Forelimb muscle (tissue), 1 donor: ENCODE measurements at places on chromosomes 7 and 10. TPM values are rescaled to one million over a fixed set of nuclear protein-coding genes. Genes with fewer than 3 reads are reported as not detected.

LRIT1 gene
- polyA plus RNA-seq, result not detected

GRCh38 chr7:122556873-122557542, 141.9 kb downstream of the RNF133 start:
- DNase-seq, result no peak

GRCh38 chr7:69430384-69431021, 167.8 kb upstream of the AUTS2 start:
- DNase-seq, result no peak

C10orf62 gene
- polyA plus RNA-seq, result 0.11 TPM

ALOX5 gene
- polyA plus RNA-seq, result 1.1 TPM

- DNase-seq, result no peak
Observed at GRCh38 chr7:118731854-118732253, 507.4 kb downstream of the ANKRD7 start.

DNA sequence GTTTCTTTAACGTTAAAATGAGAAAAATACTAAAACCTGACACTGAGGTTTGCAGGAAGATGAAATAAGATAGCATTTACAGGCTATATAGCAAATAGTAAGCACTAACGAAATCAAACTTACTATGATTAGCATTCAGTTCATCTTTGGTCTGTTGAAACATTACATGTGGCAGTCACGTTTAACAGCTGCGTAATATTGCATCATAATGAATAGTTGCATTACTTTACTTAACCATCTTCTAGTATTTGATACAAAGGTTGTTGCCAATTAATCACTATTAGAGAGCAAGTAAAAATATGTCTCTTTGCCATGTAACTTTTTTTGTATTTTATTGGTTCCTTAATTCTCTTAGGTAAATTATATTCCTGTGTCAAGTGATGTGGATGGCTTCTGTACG, 131.8 kb upstream of the GHITM start:
- DNase-seq, result no peak

DUSP5 gene
- polyA plus RNA-seq, result 2.5 TPM

DBNL gene
- polyA plus RNA-seq, result 37.0 TPM

VAX1 gene
- polyA plus RNA-seq, result not detected

- DNase-seq, result no peak
Observed at GRCh38 chr7:115005953-115006352, 84.1 kb downstream of the MDFIC start.

TWIST1 gene
- polyA plus RNA-seq, result 4.8 TPM

DNA sequence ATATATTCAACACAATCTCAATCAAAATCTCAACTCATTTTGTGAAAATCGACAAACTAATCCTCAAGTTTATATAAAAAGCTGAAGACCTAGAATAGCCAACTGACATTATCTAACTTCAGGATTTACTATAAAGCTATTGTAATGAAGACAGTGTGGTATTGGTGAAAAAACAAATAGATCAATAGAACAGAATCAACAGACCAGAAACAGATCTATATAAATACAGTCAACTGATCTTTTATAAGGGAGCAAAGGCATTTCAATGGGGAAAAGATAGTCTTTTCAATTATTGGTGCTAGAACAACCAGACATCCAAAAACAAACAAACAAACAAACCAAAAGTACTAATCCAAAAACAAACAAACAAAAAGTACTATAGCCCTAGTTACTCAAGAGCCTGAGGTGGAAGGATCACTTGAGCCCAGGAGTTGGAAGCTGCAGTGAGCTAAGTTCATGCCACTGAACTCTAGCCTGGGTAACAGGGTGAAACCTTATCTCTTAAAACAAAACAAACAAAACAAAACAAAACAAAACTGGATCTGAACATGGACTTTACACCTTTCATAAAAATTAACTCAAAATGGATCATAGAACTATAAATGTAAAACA, 26.6 kb upstream of the AKR1D1 start:
- no peak for DNase-seq

FKBP6 gene
- polyA plus RNA-seq, result 0.23 TPM

DNA sequence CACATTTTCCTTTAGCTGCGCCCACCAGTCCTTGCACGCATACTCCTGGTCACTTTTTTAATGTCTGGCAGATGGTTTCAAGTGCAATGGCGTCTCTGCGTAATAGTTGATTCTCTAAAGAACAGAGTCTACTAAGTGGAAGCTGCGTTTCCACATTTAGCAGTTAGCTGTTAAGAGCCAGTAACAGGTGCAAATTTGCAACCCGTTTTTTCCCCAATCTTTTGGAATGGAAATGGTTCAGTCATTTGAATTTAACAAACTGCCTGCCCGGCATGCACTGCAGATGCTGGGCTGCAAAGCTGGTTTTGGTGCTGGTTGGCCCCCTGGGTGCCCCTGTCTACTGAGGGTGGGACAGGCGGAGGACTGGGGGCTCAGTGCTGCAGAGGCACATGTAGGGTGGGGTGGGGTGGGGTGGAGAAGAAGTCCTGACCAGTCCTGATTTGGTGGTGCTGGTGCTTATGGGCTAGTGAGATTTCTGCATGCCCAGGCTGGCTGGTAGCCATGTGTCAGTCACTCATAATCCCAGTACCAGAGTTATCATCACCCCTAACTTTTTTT, 43.9 kb downstream of the CUX1 start:
- DNase-seq, result no peak

DNA sequence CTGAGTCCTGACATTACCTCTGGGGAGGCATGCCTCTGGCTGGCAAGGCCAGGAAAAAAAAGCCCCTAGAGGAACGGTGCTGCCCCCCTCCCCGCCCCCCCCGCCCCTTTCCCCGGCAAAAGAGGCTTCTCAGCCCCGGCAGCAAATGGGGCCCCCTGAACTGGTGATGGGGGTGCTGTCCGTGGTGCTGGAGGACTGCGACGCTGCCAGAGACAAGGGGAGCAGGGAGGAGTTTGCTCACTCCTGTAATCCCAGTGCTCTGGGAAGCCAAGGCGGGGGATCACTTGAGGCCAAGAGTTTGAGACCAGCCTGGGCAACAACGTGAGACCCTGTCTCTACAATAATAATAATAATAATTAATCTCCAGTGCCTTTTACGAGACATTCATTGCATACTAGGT, 23.7 kb downstream of the SRRM3 start:
- no peak for DNase-seq

ANKRD22 gene
- 0.11 TPM for polyA plus RNA-seq

- no peak for DNase-seq
Observed at GRCh38 chr10:29881811-29882210, 177.6 kb downstream of the JCAD start.

RARRES2 gene
- polyA plus RNA-seq, result 47.9 TPM

GRCh38 chr7:1703871-1704810, 34.1 kb downstream of the ELFN1 start:
- no peak for DNase-seq

DNA sequence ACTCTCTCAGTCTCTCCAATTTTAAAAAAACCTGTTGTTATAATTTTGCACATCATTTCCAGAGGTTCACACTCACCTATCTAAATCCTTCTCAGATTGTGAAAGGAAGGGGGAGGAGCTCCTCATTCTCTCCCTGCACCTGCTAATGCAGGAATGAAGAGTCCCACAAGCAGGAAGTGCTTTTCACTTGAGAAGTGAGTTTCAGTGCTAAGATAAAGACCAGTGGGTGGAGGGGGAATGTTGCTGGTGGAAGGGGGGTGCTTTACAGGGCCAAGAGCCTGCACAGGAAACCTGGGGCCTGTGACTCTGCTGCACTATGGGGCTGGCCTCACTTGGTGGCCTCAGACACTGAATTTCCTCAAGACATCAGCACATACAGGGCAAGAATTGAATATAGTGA, 176.4 kb downstream of the PTPN20 start:
- DNase-seq, result no peak

GRCh38 chr10:43073721-43074120, 3.1 kb upstream of the RET start:
- DNase-seq, result no peak

- no peak for DNase-seq
Observed at GRCh38 chr10:21495752-21496342, 29.6 kb downstream of the SKIDA1 start.

- no peak for DNase-seq
Observed at GRCh38 chr10:77189075-77189474, 448.5 kb downstream of the KCNMA1 start.

LRRN3 gene
- 7.0 TPM for polyA plus RNA-seq

DNA sequence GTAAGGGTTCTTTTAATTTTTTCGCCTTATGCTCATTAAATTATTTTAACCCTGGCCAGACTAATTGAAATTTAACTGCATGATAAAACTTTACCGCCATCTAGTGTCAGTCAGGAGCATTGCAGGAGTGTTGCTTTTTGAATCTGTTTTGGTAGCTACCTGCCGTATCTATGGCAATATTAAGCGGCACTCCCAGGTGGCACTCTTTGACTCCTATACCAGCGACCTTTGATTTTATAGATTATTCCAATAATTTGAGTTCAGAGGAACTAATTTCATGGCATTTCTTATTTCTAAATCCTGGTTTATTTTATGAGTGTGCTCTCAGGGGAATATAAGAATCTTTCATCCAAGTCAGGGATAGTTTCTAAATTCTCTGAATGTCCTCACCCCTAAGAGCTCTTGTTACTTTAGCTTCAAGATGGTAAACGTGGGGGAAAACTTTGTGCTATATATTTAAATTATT, 198.9 kb downstream of the REEP3 start:
- DNase-seq, result no peak

DNA sequence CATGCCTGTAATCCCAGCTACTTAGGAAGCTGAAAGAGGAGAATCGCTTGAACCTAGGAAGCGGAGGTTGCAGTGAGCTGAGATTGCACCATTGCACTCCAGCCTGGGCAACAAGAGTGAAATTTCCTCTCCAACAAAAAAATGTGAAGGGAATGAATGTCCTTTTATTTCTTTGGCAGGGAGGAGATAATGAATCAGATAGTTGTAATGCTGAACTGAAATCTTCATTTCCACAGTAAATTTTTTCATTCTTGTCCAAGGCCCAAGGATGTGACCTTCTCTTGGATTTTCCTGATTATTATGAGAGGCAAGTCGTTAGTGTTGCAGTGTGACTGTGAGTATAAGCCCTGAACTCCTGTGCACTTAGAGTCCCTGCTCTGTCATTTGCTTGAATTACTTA, 13.6 kb downstream of the STAMBPL1 start:
- DNase-seq, result no peak

TUBB8 gene
- not detected for polyA plus RNA-seq

DNA sequence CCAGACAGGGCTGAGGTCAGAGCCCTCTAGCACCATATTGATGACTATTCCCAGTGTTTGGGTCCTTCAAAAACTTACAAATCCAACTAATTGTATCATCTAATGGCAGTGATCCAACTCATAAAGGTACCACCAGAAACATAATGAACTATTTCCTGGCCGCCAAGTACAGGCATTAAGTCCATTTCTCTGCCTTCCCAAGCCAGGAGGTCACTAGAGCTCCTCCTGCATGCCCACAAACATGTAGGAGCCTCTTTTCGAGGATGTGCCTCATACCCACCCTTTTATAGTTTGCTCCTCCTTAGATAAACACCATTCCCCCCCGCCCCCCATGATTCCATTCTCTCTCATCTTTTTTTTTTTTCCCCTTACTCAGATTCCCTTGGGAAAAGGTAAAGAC, 91.3 kb downstream of the CHN2 start:
- no peak for DNase-seq

DNA sequence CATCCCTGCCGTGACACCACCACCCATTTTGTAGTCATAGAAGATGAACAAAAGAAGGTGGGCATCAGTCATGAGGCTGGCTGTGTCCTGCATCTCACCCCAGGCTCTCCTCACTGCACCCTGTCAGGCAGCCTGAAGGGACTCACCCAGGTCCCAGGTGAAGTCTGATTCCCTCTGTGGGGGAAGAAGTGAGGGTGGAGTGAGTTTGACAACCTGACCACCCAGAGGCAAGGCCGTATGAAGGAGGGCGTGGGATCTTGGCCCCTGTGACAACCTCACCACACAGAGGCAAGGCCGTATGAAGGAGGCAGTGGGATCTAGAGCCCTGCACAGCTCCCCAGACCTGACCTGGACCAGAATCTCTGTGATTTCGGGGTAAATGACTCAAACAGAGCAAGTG, 152.5 kb downstream of the DIP2C start:
- no peak for DNase-seq

GRCh38 chr10:4162571-4163286, 377.7 kb upstream of the KLF6 start:
- DNase-seq, result no peak

DNA sequence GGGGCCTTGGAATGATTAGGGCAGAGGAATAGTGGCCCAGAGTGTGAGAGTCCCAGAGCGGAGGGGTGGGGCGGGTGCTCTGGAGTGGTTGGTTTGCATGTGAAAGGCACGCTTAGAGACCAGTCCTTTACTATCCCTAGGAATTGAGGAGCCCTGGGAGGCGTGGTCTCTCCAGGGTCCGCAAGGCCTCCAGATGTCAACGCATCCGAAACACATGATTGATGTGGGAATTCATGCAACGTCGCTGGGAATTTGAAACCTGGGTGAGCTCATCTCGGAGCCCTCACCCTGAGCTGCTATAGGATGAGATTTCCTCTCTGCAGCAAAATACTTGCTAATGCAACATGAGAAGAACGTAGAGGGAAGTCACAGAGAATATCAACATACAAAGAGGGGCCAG, 51.2 kb downstream of the NPTX2 start:
- peak; percentile 45 for DNase-seq

DNA sequence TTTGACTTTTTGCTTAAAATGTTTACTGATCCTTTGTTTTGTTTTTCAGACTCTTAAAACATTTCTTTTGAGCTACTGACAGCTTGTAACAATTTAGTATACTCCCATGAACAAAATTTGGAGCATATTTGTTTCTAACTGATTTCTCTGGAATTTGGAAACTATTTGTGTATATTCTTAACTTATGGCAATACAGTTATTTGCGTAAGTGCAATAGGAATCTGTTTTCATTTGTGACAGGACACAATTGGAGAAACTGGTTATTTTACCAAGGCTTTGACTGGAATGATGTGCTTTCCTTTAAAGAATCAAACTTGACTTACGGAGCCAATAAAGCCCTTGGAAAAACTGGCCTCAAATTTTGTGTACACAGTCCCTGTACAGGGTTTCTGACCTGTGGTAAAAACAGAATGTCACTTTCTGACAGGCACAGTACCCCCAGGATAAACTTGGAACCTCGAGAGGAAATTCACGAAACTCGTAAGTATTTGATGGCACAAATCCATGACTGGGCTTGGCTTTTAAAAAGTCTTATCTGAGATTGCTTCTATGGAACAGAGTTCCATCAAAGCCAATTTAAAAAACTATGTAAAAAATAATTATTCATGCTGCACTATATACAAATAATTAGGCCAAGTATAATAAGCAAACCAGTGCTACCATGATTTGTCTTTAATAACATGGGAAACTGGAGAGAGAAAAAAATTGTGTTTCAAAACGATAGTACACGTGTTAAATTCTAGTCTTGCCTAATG, 70.4 kb downstream of the ST8SIA6 start:
- DNase-seq, result no peak

- no peak for DNase-seq
Observed at GRCh38 chr10:90967865-90968264, 47.0 kb upstream of the ANKRD1 start.

GRCh38 chr7:75988568-75989499, 5.6 kb downstream of the TMEM120A start:
- DNase-seq, result no peak
